ENCODE measurements at places on chromosomes 5 and 9.

DNA sequence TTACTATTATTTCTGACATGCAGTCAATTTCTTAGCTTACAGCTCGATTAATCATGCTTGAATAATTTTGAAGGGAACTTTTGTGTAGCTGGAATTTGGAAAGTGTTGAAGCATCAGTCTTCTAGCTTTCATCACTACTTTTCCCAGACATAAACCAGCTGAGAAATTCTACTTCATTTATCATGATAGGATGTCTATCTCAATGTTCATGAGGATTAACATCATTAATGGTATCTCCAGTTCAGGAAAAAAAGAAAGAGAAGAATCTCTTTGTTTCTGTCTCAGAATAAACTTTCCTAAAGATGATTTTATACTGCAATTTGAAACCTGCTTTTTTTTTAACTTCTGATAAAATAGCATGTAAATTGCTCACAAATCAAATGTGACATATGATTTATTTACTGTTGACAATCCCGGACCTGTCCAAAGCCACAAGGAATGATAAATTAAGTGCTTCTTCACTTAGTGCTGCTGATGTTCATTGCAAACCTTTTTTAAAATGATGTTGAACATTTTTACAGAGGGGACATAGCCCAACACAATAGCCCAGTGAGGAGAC, 412.1 kb upstream of the CLINT1 start:
- DNase-seq: no peak

DNA sequence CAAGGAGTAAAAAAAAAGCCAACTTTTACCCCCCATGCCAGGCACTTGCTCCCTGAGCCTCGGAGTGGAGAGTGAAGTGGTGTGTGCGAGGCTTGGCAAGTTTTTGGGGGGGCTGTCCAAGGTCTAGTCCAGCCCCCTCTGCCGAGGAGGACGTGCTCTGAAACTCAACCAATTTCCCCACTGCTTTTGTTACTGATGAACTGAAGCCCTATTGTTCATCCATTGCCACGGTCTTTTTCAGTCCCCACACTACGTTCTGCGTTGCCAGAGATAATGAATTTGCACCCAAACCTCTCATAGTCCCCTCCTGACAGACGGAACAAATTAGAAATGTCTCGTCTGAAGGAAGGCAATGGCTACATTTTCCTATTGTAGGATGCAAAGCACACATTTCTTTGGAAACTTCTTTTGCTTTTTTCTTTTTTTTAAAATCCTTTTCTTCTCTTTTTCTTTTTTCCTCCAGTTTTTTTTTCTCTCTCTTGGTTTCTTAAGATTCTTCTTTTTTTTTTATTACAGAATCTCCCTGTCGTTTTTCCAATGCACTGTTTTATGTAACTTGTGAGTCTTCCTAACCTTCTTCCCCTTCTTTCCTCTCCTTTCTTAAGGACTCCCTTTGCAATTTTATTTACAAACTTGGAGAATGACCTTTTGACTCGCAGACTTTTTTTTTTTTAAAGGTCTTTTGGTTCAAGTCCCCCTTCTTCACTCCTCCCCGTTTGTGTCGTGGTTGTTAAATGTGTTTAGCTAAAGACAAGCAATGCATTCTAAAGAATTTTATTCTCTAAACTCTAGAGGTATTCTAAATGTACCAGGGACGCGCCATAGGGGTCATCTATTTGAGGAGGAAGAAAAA, 209.5 kb downstream of the MEF2C start:
- DNase-seq: no peak

DNA sequence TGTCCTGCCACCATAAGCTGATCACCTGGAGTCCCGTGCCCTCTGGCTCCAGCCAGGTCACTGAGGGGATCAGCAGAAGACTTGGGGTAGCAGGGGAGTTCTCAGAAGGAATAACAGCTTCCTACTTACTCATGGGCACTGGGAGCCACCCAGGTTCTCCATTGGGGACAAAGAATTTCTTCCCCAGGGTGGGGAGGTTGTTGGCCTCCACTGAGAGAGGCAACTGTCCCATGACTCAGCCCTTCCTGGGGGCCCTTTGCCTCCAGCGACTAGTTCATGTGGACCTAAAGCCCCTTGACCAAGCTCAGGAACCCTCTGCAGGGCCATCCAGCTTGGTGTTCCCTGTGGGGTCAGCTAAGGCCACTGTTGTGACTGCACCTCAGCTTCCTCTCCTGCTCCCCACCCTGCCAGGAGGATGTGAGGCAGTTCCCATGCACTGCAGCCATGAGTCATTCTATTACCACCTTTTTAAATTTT, 175.0 kb downstream of the AUH start:
- no peak for DNase-seq

- DNase-seq: no peak
Observed at GRCh38 chr5:125696762-125697161, 726.4 kb upstream of the GRAMD2B start.

DNA sequence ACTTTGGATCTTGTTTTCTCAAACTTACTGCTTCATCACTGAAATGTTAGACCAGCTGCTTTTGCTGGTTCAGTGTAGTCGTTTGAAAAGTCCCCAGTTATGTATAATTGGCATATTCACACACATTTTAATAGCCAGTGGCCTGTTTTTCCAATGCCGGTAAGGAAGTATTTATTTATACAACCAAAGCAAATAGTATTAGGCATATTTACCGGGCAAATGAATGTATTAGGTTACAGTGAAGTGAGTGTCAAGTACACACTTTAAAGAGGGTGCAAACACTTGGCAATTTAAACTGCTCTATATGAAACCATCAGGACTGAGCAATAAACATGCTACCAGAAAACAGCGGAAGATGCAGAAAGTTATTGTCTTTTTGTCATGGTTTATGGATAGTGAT, 242.9 kb downstream of the MCTP1 start:
- no peak for DNase-seq

Data from HEK293T (cell line).